Spleen (tissue), 13 donors: ENCODE measurements at places on chromosomes 11 and 22.

DNA sequence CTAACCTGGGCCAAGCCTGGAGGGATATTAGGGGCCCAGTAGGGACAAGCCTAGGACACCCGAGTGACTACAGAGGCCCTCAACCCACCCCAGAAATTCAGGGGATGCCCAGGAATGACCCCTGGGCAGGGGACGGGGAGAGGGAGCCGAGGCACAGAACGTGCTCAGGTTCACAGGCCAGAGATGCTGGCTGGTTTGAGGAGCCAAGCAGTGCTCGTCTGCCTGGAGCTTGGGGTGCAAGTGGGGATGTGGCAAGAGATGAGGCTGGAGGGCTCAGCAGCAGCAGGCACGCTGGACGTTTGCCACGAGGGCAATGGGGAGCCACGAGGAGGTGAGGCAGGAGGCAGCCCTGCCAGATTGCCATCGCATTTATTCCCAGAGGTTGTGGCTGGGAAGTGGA lies 34.0 kb upstream of the EMID1 start:
- no peak for DNase-seq

GRCh38 chr22:45450921-45451651 lies 37.6 kb downstream of the RIBC2 start:
- DNase-seq: no peak

DNA sequence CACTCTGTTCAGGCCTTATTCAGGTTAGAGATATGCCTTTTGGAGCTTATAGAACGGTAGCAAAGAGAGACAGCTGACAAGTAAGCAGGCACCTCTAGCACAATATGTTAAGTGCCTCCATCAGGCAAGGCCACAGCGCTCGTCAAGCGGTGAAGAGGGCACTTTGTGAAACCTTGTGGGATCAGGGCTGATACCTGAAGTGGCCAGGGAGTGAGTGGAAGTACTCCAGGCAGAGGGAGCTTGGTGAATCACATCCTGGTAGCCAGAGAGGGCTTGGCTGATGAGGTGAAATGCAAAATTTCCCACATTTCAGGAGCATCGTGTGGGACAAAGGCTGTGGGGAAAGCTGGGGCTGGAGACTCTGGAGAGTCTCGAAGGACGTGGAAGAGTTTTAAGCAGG lies 87.4 kb downstream of the PKNOX2 start:
- no peak for DNase-seq

DNA sequence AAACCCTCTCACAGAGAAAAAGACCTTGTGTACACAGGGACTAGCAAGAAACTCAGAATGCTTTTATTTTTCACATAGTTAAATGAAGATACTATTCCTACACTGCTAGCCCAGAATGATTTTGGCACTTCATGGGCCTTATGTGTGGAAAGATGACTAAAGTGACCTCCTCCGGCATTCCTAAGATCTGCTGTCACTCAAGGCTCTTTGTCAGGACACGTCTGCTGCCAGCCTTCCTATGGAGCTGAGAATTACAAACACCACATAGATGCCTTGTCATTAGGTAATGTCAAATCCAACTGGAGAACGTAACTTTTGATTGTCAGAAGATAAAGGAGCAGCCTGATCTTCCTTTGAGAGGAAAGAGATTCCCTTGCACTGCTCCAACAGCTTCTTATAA lies 249.1 kb downstream of the FAT3 start:
- DNase-seq: no peak

DNA sequence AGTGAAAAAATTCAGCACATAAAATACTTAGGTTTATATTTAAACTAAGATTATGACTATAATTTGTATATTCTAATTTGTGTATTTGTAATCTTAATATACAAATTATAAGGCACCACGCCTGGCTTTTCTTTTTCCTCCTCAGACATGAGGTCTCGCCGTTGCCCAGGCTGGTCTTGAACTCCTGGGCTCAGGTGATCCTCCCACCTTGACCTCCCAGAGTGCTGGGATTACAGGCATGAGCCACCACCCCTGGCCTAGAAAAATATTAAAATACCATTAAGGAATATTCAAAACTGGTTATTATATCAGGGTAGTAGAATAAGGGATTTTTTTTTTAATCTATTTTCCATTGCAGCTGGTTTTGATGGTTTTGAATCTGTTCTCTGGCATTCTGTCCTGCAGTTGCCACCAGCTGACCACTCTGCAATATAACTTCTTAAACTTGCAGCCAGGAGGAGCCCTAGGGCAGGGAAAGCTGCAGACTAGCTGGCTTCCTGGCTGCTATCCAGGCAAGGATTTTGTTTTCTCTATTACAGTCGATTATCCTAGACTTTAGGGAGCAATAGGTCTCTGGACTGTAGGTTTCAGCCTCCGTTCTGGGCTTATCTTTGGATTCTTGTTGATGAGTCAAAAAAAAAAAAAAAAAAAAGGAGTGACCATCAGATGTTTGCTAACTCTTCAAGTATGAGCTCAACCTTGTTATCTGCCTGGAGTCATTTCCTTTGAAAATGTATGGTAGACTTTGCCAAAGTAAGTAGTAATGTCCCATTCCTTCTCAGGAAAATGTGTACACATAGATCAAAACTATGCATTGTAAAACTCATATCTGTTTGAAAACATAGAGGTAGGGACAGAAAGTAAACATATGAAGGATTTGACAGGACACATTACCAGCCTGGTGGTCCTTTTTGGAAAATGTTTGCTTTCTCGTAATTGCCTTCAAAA lies 13.2 kb downstream of the POLA2 start:
- DNase-seq: peak; percentile 79

DNA sequence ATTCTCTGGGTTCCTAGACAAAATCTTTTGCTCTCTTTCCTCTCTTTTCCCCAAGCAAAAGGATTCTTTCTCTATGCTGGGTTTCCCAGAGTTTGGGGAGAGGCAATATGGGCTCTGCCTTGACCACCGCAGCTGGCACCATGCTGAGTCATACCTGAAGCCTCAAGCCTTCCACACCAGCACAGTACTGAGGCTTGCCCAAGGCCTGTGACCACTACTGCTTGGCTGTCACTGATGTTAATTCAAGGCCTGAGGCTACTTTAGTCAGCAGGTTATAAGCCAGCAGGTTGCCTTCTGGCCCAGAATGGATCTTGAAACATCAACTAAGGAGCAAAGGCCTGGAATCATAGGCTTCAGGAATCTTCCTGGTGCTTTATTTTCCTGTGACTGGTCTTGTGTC lies 185.3 kb downstream of the DYNC2H1 start:
- DNase-seq: no peak

- no peak for DNase-seq
These were observed 41.5 kb downstream of the NECTIN1 start for GRCh38 chr11:119687373-119688046.

- DNase-seq: no peak
These were observed 175.4 kb downstream of the CWF19L2 start for GRCh38 chr11:107282195-107282594.

- no peak for DNase-seq
These were observed 56.8 kb downstream of the FCHSD2 start for GRCh38 chr11:73085189-73085875.

DNA sequence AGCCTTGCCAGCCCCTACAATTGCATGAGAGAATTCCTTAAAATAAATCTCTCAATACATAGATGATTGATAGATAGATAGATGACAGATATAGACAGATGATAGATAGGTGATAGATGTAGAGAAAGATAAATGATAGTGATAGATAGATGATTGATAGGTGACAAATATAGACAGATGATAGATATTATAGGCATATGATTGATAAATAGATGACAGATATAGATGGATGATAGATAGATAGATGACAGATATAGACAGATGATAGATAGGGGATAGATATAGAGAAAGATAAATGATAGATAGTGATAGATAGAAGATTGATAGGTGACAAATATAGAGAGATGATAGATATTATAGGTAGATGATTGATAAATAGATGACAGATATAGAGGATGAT lies 564.6 kb downstream of the ETS1 start:
- no peak for DNase-seq
